ENCODE measurements at places on chromosomes 3 and 15.

- H3K27me3 ChIP-seq: no peaks in the 10 kb centered on the region
- no peak overlapping the region for H3K4me3 ChIP-seq
- no peak for DNase-seq
- H3K4me1 ChIP-seq: peaks cover 21% of the 10 kb centered on the region
Observed at GRCh38 chr3:156661155-156661554, 13.2 kb upstream of the TIPARP start.

DNA sequence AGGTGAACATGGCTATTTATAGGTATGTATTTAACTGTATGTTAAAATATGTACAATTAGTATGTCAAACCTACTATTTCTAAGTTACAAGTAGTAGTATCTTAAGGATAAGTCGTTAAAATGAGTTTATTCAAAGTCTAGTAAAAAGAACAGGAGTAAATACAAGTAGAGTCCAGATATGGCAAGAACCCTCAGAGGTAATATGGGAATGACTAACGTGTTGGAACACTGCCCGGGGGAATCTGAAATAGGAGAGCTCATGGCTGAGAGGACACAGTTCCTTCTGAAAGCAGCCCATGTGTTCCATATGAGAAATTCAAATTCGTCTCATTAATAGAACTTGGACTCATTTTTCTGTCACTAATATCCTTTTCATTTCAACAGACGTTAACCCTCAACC is 158.8 kb downstream of the CLSTN2 start:
- H3K27ac ChIP-seq: no peak overlapping the region
- no peaks in the 10 kb centered on the region for H3K27me3 ChIP-seq
- no peaks in the 10 kb centered on the region for H3K36me3 ChIP-seq
- H3K4me3 ChIP-seq: no peak overlapping the region

DNA sequence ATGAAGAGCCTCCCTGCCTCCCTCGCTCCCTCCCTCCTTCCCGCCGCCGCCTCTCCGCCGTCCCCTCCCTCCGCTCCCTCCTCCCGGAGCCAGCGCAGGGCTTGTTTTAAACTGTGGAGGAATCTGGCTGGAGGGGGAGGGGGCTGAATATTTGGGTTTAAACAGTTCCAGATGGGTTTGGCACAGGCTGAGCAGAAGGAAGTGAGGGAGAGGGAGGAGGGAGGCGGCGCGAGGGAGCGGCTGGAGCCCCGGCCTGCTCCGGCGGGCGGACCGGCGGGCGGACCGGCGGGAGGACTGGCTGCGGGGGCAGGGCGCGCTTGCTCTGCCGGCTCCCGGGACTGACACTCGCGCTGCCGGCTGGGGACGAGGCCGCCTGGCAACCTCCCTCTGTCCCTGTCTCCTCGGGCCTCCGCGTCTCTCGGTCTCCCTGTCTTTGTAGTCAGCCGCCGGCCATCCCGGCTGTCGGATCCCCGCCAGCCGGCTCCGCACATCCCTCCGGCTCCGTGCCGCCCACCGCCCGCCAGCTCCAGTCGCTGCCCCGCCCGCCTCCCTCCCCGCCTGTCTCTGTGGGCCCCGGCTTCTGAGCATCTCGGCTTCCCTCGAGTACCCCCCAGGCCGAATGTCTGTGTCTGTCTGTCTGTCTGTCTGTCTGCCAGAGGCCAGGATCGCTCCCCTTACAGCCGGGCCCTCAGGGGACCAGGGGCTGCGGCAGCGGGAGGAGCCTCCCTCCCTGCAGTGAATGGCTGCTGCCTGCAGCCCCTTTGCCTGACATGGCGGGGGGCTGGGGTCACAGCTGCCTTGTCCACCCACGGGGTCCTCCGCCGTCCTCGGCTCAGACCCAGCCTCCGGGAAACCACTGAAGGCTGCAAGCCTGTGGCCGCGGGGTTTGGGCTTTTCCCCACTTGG is 7.6 kb downstream of the EPHB3 start:
- H3K27me3 ChIP-seq: no peaks in the 10 kb centered on the region
- H3K4me1 ChIP-seq: peaks cover 51% of the 10 kb centered on the region
- DNase-seq: peak; percentile 97
- no peaks in the 10 kb centered on the region for H3K36me3 ChIP-seq

GRCh38 chr3:72033666-72034428 is 248.9 kb upstream of the PROK2 start:
- H3K4me1 ChIP-seq: peaks cover 21% of the 10 kb centered on the region
- H3K36me3 ChIP-seq: no peaks in the 10 kb centered on the region
- DNase-seq: no peak
- H3K27ac ChIP-seq: no peak overlapping the region
- H3K27me3 ChIP-seq: no peaks in the 10 kb centered on the region

GRCh38 chr3:186642014-186642413 is 1.8 kb downstream of the FETUB start:
- no peak overlapping the region for H3K4me3 ChIP-seq
- DNase-seq: no peak
- H3K4me1 ChIP-seq: peaks cover 11% of the 10 kb centered on the region
- no peak overlapping the region for H3K27ac ChIP-seq
- peaks cover 27% of the 10 kb centered on the region for H3K27me3 ChIP-seq

DNA sequence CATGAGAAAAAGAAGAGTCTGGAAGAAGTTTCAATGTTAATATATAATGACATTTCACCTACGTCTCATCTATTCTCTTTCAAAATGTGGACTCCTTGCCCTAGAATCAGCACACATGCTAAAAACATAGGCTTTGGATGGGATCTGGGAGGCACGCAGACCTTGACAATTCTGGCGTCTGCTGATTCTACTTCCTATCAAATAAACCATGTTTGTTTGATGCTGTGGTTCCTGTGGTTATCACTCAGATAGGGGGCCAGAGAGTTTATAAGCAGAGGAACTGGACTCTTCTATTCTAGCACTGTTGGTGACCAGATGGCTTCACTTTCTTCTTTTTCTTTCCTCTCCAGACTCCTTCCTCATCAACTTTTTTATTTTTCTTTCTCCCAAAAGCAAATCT is 336.8 kb downstream of the DIPK2A start:
- H3K4me1 ChIP-seq: no peaks in the 10 kb centered on the region
- H3K27ac ChIP-seq: no peak overlapping the region
- no peaks in the 10 kb centered on the region for H3K27me3 ChIP-seq
- H3K4me3 ChIP-seq: no peak overlapping the region

DNA sequence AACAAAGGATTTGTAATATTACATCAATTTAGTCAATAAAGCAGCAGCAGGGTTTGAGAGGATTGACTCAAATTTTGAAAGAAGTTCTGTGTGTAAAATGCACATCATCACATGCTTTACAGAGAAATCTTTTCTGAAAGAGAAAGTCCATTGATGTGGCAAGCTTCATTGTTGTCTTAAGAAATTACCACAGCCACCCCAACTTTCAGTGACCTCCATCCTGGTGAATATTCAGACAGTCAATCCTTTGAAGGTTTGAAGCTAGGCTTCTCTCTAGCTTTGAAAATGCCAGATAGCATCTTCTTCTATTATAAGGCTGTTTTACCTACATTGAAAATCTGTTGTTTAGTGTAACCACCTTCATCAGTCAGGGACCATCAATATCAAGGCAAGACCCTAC is 51.8 kb upstream of the SETMAR start:
- no peaks in the 10 kb centered on the region for H3K36me3 ChIP-seq
- H3K27ac ChIP-seq: no peak overlapping the region
- no peaks in the 10 kb centered on the region for H3K27me3 ChIP-seq
- H3K4me1 ChIP-seq: no peaks in the 10 kb centered on the region

- peaks cover 10% of the 10 kb centered on the region for H3K36me3 ChIP-seq
- H3K27me3 ChIP-seq: peaks cover 3% of the 10 kb centered on the region
- peak overlapping the region; percentile 95 for H3K27ac ChIP-seq
- DNase-seq: no peak
Observed at GRCh38 chr15:82128401-82129148, 82.8 kb upstream of the MEX3B start.

DNA sequence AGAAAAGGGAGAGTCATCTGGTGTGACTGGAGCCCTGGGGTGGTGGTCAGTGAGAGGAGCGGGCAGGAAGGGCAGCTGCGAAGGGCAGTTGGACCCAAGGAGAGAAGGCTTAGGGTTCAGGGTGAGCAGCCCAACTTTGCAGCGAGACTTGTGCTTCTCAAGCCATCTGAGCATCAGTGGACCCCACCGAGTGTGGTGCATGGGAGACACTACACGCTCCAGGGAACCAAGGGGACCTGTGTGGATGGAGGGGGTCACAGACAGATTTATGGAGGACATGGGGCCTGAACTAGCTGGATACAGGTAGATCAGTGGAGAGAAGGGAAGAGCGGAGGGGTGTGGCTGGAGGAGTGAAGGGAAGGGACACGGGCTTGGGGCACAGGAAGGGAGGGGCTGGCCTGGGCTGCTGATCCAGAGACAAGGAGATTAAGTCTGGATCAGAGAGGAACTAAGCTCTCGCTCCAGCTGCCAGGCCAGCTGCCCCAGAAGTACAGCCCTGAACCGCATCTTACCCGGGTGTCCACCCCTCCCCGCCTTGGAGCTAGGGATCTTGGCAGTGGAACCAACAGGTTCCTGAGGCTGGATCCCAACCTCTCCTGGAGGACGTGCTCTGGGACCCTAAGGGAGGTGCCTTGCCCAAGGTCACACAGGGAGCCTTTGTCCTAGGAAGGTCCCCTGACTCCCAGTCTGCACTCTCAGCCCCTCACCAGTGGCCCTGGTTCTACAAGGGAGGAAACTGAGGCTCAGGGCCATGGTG is 120.5 kb downstream of the CORO2B start:
- peaks cover 2% of the 10 kb centered on the region for H3K27me3 ChIP-seq
- H3K4me3 ChIP-seq: no peak overlapping the region
- no peak for DNase-seq
- peaks cover 7% of the 10 kb centered on the region for H3K4me1 ChIP-seq

DNA sequence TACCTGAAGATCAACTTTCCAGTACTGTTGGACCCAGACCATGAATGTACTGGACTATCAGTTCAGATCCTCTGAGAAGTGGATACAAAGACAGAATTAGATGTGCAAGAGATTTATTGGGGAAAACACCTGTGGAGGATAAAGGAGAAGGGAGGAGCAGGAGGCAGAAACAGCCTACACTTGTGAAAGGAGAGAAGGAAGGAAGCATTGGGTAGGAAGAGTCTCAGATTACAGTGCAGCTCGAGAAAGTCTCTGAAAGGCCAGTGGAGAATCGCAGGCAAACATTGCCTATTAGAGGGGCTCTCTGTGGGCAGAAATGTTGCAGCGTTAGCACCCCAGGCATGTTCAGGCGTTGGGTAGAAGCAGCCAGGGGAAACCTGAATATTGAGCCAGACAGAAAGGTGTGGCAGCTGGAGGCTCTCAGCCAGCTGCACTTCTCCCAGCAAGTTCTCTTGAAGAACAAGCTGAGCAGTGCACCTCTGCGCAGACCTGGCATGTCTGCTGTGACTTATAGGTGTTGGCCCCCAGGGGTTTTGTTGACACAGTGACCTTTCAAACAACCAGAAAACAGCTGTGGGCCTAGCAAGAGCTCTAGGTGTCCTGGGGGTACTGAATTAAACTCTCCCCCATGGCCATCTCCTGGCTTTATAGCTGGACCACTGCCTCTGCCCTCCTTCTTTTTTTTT is 7.0 kb downstream of the CHST14 start:
- DNase-seq: no peak
- H3K27ac ChIP-seq: no peak overlapping the region
- H3K4me3 ChIP-seq: no peak overlapping the region
- H3K36me3 ChIP-seq: peaks cover 8% of the 10 kb centered on the region
- H3K4me1 ChIP-seq: no peaks in the 10 kb centered on the region

- no peak overlapping the region for H3K27ac ChIP-seq
- H3K27me3 ChIP-seq: peaks cover 40% of the 10 kb centered on the region
- DNase-seq: no peak
- no peaks in the 10 kb centered on the region for H3K4me1 ChIP-seq
- no peak overlapping the region for H3K4me3 ChIP-seq
- H3K36me3 ChIP-seq: no peaks in the 10 kb centered on the region
Observed at GRCh38 chr15:73370151-73370550, 1.4 kb upstream of the HCN4 start.

GRCh38 chr15:25019434-25019833 is 64.6 kb downstream of the SNRPN start:
- H3K36me3 ChIP-seq: peaks cover 46% of the 10 kb centered on the region
- H3K27me3 ChIP-seq: no peaks in the 10 kb centered on the region
- no peak overlapping the region for H3K4me3 ChIP-seq
- H3K27ac ChIP-seq: no peak overlapping the region
- DNase-seq: no peak

DNA sequence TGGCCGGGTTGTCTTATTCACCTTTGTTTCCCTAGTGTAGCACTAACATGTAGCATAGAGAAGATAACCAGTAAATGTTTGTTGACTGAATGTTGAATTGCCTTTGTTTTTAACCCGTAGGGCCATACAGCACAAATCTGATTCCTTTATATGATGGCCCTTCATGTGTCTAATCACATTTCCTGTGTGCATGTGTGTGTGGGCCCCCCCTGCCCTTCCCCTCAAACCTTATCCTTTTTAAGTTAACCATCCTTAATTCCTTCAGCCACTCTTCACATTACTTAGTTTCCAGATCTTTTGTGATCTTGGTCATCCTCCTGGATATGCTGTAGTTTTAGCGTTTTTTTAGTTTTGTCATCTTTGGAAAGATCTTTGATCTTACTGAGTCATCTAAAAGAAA is 4.2 kb downstream of the NEO1 start:
- H3K4me3 ChIP-seq: no peak overlapping the region
- no peak for DNase-seq
- peaks cover 10% of the 10 kb centered on the region for H3K27me3 ChIP-seq
- no peak overlapping the region for H3K27ac ChIP-seq
- H3K36me3 ChIP-seq: no peaks in the 10 kb centered on the region

DNA sequence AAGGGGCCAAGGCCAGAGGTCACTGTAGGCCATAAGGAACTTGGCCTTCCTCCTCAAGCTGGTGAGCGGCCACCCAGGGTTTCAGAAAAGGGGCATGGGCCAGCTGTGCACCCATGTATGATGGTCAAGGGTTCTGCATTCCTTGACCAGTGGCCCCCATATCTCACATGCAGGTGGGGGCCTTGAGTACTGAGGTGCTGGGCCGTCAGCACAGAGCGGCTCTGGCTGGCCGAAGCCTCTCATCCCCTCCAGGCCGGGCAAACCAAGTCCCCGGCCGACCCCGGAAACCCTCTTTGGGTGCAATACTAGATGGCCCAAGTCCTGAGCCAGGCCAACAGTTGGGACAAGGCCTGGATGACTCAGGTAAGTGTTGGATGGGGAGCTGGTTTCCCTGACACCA is 9.5 kb downstream of the ALG3 start:
- peaks cover 11% of the 10 kb centered on the region for H3K27me3 ChIP-seq
- H3K4me3 ChIP-seq: no peak overlapping the region
- H3K36me3 ChIP-seq: peaks cover 9% of the 10 kb centered on the region
- peaks cover 4% of the 10 kb centered on the region for H3K4me1 ChIP-seq
- DNase-seq: no peak
- H3K27ac ChIP-seq: no peak overlapping the region

- peak overlapping the region; percentile 39 for H3K4me3 ChIP-seq
- H3K36me3 ChIP-seq: no peaks in the 10 kb centered on the region
- peak; percentile 81 for DNase-seq
- H3K4me1 ChIP-seq: peaks cover 62% of the 10 kb centered on the region
Observed at GRCh38 chr15:35696767-35697231, 150.8 kb upstream of the DPH6 start.

GRCh38 chr3:116001151-116001621 is 377.9 kb downstream of the GAP43 start:
- H3K4me3 ChIP-seq: peak overlapping the region; percentile 49
- peak overlapping the region; percentile 88 for H3K27ac ChIP-seq
- no peaks in the 10 kb centered on the region for H3K27me3 ChIP-seq
